Stimulated activated CD4-positive, alpha-beta T cell treated with anti-CD3 and anti-CD28 coated beads, TNF-alpha, amount 100 ng/mL, for 48 hours (primary cell): ENCODE measurements at places on chromosomes 2 and 18.

DNA sequence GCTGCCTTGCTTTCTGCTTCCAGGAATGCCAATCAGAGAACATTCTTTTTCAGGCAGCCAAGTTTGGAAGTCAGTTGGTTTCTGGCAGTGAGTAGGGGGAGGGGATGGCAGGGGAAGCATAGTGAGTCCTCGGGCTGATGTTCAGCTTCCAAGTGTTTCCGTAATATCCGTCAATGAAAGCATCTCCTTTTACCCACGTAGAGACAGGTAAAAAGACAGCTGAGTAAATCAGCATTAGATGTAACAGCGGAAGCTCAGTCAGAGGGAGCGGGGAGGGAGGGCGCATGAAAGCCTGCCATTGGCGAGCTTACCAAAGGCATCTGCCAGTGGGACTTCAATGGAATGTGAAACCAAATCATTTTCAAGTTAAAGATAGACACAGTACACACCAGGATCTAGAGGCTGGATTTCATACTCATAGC is 117.1 kb upstream of the DTNA start:
- no peak for DNase-seq

DNA sequence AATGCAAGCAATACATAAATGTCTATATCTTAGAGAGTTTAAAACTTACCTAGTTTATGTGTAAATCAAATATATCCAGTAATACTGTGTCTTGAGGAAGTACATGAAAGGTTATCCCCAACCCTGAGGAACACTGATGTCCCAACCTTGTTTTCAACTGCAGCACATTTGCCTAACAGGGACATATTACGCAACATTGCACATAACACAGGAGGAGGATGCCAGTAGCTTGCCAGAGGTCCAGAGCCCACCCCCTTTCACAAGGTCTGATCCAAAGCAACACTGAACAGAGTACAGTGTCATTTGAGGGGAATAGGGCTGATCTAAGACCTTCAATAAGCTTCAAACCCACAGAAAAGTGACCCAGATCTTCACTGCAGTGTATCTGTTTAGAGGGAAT is 678.5 kb downstream of the ARHGAP15 start:
- DNase-seq = no peak

GRCh38 chr2:11865378-11865777 is 118.9 kb downstream of the LPIN1 start:
- no peak for DNase-seq

DNA sequence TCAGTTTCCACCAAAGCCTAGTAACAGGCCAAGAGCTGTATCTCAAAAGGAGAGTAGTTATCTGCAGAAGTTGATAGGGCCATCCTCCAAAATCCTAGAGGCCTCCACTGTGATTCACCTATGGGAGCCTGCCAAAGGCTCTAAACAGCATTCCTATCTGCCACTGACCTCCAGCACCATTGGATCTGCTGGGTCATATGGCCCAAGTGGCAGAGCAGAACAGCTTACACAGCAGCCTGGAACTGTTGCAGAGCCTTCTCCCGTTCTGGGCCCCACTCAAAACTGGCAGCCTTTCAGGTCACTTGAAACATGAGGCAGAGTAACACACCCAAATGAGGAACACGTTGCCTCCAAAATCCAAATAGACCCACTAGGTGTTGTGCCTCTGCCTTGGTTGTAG is 345.2 kb upstream of the RND3 start:
- no peak for DNase-seq

- no peak for DNase-seq
Observed at GRCh38 chr2:147989809-147990403, 30.6 kb downstream of the ORC4 start.

DNA sequence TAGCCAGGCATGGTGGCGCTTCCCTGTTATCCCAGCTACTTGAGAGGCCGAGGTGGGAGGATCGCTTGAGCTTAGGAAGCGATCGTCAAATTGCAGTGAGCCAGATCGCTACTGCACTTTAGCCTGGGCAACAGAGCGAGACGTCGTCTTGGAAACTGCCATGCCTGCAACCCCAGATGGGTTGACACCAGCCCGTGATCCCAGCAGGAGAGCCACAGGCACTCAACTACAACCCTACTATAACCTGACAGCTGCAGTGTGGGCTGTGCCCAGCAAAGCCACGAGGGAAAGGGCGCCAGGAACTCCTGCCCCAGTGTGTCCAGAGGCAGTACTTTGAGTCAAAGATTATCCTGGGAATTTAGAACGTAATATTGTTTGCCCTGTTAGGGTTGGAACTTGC is 85.6 kb downstream of the SS18 start:
- no peak for DNase-seq

DNA sequence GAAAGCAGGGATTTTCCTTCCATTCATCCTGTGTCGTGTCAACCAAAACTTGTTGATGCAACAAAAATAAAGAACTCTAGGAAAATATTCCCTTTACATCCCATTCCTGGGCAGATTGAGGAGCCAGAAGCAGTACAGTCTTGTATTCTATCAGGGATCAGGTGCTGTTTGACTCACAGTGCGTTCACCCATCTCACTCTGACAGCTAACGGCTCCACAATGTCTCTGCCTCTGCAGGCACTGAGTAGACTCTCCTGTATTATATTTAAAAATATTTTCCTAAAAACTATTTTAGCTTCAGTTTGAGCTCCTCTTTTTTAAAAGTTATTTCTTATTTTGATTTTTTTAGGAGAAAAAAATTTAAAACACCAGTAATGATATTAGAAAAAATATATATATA is 600.6 kb upstream of the SALL3 start:
- DNase-seq = no peak

DNA sequence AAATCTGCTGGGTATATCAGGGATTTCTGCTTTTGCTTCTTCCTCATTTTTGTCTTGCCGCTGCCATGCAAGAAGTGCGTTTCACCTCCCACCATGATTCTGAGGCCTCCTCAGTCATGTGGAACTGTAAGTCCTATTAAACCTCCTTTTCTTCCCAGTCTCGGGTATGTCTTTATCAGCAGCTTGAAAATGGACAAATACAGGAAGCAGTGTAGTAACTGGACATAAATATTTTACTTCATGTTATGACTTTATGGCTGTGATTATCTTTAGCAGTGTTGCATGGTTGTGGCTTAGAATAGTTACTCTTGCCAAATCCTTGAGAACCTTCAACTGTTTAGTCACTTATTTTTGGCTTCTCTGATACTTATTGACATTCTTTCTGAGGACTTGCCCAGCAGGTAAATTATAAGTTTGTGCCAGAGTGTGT is 66.2 kb upstream of the DLX2 start:
- DNase-seq = no peak

DNA sequence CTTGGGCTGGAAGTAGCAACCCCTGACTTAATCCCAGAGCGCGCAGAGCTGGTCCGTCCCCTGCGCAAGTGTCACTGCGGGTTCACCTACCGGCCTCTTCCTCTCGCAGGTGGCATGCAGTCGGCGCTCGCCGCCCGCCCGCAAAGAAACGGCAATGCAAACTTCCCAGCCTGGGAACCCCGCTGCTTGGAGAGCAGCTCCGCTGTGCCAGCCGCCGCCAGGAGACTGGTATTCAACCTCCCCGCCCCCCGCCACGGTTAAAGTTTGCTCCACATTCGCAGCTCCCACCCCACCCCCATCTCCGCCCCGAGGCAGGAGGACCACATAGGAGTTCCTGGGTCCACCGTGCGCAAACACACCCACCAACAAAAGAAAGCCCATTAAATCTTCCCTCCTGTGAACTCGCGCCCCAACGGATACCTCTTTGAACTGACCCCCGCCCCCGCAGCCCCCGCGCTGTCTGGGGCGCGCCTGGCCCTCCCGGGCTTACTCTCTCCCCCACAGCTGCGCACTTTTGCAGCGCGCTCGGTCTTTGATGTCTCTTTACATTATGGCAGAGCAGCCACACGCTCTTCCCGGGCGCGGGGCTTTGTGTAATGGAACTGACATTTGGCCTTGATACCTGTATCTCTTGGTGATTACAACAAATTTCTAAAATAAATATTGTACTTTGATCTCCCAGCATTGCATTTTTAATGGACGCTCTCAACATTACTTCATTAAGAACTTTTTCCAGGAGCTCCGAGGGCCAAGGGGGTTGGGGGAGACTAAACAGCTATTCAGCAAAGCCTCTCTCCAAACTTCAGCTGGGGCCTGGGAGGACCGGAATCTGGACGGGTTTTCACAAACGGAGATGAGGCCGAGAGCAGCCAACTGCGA is 3.1 kb upstream of the SP5 start:
- DNase-seq = no peak

GRCh38 chr2:24076849-24077534 is 866 bp upstream of the SF3B6 start:
- DNase-seq = no peak

DNA sequence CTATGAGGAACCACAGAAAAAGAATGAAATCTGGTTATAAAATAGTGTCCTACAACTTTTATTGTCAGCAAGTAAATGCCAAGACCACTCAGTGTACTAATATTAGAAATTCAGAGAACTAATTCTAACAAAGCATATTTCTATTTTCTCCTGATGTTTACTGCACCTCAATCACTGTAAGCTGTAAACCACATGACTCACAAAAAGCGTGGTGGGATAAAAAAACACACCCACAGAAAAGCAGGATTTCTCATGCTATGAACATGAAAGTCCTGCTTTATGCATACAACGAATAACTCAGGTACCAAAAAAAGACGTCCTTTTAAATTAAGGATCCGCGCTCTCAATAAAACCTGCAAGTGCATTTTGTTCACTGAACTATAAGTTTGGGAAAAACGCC is 797 bp downstream of the TXNL4A start:
- DNase-seq = no peak

DNA sequence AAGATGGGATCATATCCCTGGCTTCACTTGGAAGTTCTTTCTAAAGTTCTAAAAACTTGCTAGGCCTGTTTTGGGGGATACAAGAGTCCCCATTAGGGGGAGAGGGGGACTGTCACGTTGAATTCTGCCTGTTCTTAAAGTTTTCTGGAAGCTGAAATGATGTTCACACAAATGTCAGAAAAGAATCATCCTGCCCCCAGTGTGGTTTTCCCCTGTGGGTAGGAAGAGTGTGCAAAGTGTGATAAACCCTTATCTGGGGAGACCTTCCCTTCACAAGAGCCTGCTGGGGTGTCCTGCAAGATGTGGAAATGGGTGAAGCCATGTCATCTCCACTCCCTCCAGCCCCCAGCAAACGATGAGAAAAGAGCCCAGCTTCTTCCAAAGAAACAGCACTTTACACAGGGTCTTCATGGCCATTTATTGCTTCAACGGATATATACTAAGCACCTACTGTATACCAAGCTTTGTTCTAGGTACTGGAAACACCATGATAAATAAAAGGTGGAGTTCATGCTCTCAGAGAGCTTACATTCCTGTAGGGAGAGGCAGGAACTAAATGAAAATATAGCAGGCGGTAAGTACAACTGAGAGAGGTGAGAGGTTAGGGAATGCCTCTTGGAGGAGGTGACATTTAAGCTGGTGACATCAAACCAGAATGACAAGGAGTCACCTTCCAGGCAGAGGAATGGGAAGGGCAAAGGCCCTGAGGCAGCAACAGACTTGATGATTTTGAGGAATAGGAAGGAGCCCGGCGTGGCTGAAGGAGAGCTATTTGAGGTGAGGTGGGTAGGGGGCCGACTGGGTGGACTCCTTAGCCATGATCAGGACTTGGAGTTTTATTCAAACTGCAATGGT is 1.6 kb downstream of the MFSD2B start:
- no peak for DNase-seq

- DNase-seq = no peak
Observed at GRCh38 chr2:187982668-187983067, 309.0 kb upstream of the GULP1 start.

- DNase-seq = no peak
Observed at GRCh38 chr2:224086226-224086914, 47.3 kb upstream of the SERPINE2 start.

GRCh38 chr2:38793511-38793910 is 15.5 kb downstream of the GEMIN6 start:
- no peak for DNase-seq

DNA sequence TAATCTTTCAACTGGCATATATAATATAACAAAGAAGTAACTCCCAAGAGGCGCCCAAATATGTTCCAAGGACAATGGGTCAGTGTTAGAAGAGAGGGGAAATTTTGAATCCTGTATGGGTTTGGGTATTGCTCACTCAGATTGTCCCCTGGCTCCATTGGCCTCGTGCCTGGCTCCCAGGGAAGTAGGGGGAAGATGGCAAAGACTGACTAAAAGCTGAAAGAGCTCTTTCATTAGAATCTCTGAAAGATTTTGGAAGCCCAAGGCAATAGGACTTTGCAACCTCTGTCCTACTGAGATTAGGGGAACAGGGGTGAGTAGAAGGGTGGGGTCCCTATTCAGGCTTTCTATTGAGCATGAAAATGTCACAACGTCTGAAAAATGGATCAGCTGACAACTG is 1272.8 kb upstream of the ZEB2 start:
- no peak for DNase-seq

GRCh38 chr2:170022692-170023091 is 155.3 kb upstream of the MYO3B start:
- DNase-seq = no peak

- DNase-seq = no peak
Observed at GRCh38 chr2:190973262-190973661, 40.7 kb downstream of the STAT1 start.

DNA sequence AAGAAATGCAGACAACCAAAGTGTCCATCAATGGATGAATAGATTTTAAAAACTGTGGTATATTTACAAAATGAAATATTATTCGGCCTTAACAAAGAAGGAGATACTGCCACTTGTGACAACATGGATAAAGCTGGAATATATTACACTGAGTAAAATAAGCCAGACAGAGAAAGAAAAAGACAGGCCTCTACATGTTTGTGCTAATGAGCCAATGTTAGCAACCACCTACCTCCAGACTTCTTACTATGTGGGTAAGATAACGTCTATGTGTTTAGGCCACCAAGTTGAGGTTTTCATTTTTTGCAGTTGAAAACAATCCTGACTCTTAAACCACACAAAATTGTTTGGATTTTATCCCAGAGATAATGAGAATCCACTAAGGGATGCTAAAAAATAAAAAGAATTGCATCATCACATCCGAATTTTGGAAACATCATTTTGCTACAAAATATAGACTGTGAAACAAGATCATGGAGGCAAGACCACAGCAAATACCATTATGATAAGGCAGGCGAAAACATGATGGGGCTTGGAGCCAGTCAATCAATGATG is 47.0 kb downstream of the EVA1A start:
- no peak for DNase-seq

DNA sequence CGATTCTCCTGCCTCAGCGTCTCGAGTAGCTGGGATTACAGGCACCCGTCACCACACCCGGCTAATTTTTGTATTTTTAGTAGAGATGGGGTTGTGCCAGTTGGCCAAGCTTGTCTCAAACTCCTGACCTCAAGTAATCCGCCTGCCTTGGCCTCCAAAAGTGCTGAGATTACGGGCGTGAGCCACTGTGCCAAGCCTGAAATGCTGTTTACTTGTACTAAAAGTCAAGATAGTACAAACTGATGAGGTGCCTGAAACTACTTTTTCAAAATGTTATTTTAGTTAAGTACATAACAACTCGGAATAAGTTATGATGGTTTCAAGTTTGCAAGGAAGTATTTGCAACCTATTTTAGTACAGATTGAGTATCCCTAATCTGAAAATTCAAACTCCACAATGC is 85.7 kb downstream of the CEP192 start:
- no peak for DNase-seq

- no peak for DNase-seq
Observed at GRCh38 chr18:63775166-63775730, at the start of gene SERPINB7. SERPINB7 (plus strand) TSS chr18:63775418; CDS start chr18:63782373, 6,955 bp downstream.

GRCh38 chr2:98027538-98027937 is 31.8 kb upstream of the TMEM131 start:
- DNase-seq = no peak
